Amniotic stem cell (primary cell): ENCODE measurements at places on chromosomes 16 and 17.

DNA sequence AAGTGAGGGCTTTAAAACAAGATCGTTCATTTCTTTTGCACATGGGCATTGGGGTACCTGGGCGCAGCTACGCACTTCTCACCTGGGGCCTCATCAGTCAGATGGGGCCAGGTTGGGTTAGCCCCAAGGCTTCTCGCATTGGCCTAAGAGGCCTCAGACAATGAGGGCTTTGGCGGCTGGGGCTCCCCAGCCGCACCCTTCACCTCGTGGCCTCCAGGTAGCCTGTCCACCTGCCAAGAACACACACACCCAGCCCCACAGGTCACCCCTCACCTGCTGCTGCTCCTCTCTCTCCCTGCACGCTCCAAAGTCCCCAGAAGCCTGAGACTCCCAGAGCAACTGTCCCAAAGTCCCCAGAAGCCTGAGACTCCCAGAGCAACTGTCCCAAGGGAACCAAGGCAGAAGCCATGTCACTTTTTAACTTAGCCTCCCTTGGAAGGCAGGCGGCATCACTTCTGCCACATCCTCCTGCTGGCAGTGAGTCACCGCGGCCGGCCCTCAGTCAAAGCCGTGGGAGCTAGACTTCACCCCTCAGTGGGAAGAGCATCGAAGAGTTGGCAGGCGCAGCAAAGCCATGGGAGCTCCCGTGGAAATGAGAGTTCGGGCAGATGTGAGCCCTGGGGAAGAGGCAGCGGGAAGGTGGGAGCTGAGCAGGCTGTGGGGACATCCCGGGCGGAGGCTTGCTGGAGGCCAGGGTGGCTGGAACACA lies 78.9 kb upstream of the PLCG2 start:
- DNase-seq, result no peak

DNA sequence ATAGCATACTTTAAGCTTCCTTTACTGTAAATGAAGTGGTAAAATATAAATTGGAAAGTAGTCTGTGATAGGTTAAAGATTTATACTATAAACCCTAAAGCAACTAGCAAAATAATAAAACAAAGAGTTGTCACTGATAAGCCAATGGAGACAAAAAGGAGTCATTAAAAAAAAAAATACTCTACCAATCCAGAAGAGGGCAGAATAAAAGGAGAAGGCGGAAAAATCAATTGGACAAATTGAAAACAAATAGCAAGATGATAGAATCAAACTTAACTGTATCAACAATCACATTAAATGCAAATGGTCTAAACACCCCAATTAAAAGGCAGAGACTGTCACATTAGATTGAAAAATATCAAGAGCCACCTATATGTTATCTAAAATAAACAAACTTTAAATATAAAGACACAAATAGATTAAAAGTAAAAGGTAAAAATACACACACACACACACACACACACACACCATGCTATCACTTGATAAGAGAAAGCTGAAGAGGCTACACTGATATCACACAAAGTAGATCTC lies 71.8 kb downstream of the CACNG1 start:
- no peak for DNase-seq

- no peak for DNase-seq
Measured at GRCh38 chr16:85148931-85149330, 36.7 kb upstream of the CIBAR2 start.

DNA sequence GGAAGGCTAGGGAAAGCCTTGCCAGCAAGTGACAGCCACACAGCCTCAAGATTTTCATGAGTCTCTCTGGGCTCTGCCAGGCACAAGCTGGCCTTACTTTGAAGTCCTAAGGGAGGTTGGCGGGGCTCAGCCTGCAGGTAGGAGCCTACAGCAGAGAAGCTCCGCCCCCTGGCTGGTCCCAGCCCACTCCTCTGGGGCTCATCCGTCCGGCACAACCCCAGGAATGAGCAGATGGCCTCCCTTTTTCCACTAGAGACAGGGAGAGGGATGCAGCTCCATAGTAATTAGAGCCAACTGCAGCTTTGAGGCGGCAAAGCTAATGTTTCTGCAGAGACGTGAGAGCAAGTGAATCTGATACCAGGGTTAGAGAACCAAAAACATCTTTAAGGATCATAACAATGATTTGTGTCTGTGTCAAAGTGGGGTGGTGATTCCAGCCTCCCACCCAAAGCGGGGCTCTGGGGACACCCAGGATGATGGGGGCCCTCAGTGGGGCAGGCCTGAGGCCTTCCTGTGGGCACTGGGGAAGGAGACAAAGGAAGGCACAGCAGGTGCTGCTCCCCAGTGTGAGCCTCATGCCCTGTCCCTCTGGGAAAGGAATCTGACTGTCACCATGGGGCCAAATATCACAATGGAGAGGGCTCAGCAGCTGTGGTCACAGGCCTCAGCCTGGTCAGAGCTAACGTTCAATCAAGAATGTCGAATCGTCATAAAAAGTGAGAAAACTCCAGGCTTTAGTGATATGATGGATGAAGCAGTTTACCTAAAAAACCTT lies 61.5 kb downstream of the RBFOX3 start:
- DNase-seq, result no peak

DNA sequence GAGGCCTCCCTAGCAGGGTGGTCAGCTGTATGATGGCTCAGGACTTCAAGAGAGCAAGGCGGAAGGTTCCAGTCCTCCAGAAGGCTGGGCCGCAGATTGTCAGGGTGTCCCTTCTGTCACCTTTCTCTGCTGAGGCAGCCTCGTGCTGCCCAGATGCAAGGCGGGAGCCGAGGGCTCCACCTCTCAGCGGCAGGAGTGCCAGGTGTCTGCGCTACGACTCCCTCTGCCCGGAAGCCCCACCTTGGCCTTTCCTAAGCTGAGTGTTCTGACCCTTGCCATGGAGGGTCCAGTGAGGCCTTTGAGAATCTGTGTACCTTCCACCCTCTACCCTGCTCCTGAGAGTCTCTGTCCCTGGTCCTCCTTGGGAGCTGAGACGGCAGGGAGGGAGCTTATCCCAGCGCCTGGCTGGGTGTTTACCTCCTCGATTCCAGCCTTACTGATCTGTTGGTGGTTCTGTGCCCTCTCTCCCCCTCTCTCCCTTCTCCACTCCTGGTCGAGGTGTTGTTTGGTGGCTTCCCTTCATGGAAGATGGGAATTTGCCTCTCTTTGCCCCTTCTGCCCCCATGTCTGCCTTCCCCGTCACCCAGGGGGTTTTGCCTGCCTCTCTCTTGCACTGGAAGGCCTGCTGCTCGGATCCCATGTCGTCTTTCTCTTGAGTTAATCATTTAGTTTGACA lies 2.2 kb upstream of the ZNF750 start:
- no peak for DNase-seq

DNA sequence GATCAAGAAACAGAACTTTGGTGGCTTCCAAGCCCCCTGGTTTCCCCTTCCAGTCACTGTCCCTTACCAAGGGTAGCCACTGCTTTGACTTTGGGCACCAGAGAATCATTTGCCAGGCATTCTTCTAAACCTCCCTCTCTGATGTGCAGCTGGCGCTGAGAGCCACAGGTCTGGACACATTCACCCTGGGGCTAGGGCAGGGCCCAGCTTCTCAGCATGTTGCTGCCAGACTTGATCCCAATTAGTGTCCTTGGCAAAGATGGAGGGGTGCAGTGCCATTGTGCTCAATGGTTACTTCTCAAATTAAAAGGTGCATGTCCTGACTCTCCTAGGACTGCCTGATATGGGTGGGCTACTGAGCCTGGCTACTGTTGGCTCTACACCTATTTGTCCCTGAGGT lies 7.6 kb upstream of the SLC47A2 start:
- DNase-seq, result no peak

DNA sequence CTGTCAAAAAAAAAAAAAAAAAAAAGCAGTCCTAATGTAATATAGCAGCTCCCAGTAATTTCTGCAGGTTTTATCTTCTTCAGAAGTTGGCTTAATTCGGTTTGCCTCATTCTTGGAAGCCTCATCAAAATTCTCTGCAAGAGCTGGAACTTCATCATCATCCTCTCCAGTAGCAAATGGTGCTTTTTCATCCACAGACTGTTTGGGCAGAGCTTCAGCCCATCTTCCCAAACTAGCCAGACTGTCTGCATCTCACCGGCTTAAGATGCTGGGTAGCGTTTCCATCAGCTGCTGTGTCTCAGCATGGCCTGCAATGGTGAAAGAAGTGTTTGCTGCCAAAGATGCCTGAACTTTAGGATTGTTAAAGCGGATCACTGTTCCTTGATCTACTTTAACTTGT lies 112.6 kb downstream of the AIPL1 start:
- no peak for DNase-seq

DNA sequence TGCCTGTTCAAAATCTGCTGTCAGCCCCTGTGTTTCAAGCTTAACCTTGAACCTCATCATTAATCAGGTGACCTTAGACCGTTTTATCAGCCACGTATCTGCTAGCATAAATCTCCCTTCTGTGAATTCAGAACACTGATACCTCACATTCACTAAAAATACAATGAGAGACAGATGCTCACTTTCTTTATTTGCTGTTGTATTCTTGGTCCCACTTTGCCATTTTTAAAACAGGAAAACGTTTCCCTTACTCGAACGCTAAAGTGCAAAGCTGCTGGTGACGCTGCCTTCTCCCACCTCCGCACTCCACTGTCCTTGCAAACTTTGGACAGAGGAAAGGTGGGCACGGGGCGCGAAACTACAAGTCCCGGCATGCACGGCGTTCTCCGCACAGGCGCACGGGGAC lies 220 bp upstream of the ARHGAP44 start:
- no peak for DNase-seq

DNA sequence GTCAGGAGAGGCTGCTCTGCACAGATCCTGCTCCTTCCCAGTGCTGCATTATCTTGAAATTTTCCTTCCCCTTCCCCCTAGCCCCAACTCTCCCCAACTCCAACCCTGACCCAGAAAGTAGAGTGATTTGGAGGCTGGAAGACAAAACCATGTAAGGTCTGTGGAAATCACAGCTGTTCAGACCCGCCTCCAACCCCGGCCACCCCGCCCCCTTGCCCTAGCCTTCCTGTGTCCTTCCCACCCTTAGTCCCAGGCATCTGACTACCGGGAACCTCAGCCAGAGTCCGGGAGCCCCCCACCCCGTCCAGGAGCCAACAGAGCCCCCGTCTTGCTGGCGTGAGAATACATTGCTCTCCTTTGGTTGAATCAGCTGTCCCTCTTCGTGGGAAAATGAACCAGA lies at the start of gene AOC3:
Gene AOC3 (plus strand): TSS at position 246 of the 400 bp plus-strand sequence. CDS start 145 bp downstream, at position 391.
- no peak for DNase-seq

- DNase-seq, result no peak
Measured at GRCh38 chr17:3511852-3512504, 36.2 kb downstream of the ASPA start.

DNA sequence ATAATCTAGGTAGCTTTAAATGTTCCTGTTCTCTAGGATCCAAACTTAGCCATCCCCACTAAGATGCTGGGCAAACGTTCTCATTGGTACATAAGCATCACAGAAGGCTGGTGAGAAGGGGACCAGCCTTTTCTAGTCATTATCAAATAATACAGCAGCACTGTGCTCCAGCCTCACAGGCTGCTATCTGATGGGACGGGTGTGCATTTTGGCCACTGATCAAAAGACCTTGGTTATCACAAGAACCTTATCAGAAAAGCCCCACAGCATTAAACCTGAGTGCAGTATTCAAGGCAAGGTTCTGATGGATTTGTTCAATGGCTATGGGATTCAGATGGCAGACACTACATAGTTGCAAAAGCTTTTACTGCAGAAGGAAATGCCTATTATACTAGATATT lies 19.1 kb upstream of the KPNB1 start:
- no peak for DNase-seq

- DNase-seq, result no peak
Measured at GRCh38 chr16:84611041-84611440, 6.8 kb downstream of the COTL1 start.

GRCh38 chr16:25656639-25657038 lies 35.1 kb upstream of the HS3ST4 start:
- no peak for DNase-seq

GRCh38 chr16:82995286-82995923 lies 368.6 kb downstream of the CDH13 start:
- DNase-seq, result no peak

- DNase-seq, result no peak
Measured at GRCh38 chr16:23500862-23501225, 9.4 kb downstream of the GGA2 start.

DNA sequence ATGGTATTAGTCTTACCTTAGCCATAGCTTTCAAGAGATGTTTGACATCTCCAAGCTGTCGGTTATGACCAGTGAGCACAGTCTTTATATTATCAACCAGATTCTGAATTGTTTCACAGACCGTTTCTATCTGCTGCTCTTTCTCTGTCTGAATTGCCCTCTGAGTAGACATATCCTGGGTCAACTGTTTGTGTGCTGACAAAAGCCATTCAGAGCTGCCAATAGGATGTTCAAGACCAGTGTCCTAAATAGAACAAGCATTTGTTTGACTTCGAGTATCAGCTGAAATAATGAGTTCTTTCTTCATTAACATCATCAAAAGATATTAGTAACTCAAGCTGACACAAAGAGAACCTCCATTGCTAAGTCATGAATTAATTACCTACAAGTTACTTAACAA lies 14.9 kb upstream of the ARL6IP1 start:
- DNase-seq, result no peak

- DNase-seq, result no peak
Measured at GRCh38 chr16:57284209-57284951, at the start of gene PLLP. TSS of gene PLLP (minus strand) at chr16:57284672. CDS start at chr16:57284540, 132 bp downstream.

DNA sequence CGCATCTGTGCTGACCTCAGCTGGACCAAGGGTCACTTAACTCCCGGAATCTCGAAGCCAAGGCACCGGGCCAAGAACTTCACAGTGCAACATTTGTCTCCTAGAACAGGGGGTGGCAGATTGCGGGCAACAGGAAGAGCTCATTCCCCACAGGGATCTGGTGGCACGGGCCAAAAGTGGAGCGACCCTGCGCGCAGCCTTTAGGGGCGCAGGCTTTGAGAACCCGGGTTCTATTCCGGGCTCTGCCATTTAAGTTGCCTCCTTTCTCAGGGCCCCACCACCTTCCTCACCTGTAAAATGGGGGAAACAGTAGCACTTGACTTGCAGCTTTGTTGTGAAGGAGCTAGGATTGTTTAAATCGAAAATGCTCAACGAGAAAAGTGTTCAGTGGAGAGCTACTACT lies 651 bp downstream of the SHMT1 start:
- no peak for DNase-seq

- no peak for DNase-seq
Measured at GRCh38 chr17:15492186-15492585, 24.8 kb upstream of the CDRT4 start.

- DNase-seq, result no peak
Measured at GRCh38 chr17:28949185-28950016, 1.9 kb downstream of the PHF12 start.

GRCh38 chr17:13134076-13134475 lies 116.2 kb upstream of the ELAC2 start:
- no peak for DNase-seq
